ENCODE measurements at places on chromosomes 1 and 21.

DNA sequence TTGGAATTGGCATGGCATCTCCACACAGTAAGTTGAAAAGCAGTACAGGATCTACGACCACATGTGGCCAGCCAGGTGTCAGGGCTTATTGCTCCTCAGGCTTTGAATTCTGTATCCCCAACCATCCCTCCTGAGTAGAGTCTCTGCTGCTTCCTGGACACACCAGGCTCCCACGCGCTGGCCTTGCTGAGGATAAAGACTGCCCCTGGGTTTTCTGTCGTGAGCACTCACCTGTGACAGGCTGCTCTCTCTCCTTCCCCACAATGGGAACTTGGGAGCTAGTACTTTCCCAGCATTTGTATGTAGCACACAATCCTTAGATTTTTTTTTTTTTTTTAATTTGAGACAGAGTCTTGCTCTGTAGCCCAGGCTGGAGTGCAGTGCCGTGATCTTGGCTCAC lies 33.6 kb downstream of the PBX1 start:
- DNase-seq: no peak

DNA sequence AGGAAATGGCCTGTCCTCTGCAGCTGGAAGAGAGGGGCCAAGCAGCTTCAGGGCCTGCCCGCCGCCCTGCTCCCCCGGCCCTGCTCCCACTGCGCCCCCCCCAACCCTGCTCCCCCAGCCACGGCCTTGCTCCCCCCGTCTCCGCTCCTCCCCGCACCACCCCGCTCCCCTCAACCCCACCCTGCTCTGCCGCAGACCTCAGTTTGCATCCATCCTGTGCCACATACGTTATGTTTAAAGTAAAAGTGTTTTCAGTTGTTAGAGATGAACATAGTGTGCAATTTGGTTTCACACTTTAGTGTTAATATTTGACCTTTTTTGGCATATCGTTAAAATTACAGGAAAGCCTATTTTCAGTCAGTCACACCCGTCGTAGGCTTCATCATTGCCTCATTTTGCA lies 34.1 kb upstream of the DIP2A start:
- DNase-seq: peak; percentile 53

- no peak for DNase-seq
These were observed 121.0 kb downstream of the LRRC40 start for GRCh38 chr1:70084314-70084915.

DNA sequence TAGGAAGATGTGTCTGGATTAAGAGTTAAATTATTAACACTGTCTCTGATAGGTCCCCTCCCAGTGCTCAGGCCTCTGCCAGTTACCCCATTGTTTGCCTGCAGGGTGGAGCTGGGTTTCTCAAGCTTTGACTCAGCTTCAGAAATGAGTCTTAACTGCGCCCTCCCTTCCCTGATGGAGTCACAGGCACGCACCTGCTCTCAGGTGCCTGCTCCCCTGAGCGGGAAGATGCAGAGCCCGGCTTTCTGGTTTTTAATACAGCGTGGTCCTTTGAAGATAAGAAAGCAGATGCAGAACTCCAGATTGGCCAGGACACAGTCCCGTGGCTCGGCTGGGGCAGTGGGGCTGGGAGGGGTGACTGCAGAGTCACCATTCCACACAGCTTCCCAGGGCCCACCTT lies 3.2 kb upstream of the SPRR4 start:
- DNase-seq: no peak

GRCh38 chr1:115343200-115343737 lies 5.2 kb upstream of the NGF start:
- no peak for DNase-seq

- no peak for DNase-seq
These were observed 1.2 kb upstream of the TAL1 start for GRCh38 chr1:47233186-47233585.

DNA sequence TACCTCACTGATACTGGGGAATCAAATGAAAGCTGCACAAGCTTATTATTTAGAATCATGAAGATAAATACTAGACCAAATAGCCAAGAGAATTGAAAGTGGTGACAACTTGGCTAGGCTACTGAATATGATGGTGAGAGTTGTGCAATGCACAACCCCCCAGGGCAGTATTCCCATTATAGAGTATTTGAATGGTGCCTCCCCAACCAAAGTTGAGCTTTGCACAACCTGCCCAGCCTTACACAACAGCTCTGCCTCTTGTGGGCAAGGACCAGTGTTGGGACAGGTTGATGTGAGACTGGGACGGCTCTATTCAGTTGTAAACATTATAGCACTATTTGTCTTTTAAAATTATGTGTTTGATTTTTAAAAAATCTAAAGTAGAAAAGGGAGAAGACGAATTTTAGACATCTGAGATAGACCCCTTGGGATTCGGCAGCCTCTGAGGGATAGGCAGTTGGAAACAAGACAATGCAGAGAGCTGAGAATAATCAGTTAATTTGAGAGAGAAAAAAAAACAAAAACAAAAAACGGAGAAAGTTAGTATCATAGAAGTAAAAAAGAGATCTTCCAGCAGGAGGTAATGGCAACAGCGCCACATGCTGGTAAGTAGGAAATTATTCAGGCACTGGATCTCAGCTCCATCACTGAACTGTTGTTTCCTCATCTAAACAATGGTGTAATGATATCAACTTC lies 91.0 kb upstream of the KCNA3 start:
- DNase-seq: peak; percentile 74

DNA sequence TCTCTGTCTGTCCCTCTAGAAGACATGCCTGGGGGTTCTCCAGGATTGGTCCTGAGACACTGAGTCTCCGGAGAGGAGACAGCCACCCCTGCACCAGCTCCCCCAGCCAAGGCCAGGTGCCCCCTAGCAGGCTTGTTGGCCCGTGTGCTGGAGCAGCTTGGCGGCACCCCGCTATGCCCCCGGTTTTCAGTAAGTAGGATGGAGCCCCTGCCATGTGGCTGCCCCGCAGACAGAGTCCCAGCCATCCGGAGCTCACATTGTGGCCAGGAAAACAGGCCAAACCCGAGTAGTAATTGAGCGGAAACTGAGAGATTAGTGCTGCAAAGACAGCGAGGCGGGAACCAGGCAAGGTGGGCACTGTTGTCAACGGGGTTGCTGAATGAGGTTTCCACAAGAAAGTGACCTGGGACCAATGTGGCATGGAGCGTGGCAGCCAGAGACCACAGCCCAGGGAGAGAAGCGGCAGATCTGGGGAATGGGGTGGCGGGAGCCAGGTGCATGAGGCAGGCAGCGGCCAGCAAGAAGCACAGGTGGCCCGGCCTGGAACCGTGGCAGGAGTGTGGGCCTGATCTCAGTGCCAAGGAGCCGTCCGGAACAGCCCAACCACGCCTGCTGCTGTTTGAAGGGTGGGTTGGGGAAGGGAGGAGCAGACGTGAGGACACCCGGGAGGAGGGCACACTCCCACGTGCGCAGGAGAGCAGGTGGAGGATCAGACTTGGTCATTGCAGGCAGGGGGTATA lies 137.4 kb upstream of the VAMP3 start:
- DNase-seq: no peak

All from CD4-positive, alpha-beta T cell treated with Interleukin-12 subunit alpha and Interleukin-12 subunit beta, for 1 hour (primary cell).